ENCODE measurements at places on chromosomes 3 and 15.

DNA sequence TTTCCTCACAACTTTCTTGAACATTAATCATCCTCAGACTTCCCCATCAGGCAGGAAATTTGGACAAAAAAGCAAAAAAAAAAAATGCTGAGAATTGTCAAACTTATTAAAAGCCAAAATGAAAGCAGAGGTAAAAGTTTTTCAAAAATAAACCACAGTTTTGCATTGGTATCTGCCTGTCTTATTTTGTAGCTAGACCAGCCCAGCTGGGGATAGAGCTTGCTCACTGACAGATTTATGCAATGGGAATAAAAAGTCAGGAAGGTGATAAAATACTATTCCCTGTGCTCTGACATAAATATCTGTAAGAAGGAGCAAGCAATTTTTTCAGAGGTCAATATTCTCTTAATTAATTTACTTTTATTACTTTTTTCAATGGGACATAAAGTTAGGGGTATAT, 1006.7 kb upstream of the ALCAM start:
- no peak for DNase-seq

- DNase-seq, result peak; percentile 51
Observed at GRCh38 chr15:85858586-85859375, 64.1 kb upstream of the KLHL25 start.

- DNase-seq, result no peak
Observed at GRCh38 chr15:81178365-81178764, 18.3 kb upstream of the IL16 start.

DNA sequence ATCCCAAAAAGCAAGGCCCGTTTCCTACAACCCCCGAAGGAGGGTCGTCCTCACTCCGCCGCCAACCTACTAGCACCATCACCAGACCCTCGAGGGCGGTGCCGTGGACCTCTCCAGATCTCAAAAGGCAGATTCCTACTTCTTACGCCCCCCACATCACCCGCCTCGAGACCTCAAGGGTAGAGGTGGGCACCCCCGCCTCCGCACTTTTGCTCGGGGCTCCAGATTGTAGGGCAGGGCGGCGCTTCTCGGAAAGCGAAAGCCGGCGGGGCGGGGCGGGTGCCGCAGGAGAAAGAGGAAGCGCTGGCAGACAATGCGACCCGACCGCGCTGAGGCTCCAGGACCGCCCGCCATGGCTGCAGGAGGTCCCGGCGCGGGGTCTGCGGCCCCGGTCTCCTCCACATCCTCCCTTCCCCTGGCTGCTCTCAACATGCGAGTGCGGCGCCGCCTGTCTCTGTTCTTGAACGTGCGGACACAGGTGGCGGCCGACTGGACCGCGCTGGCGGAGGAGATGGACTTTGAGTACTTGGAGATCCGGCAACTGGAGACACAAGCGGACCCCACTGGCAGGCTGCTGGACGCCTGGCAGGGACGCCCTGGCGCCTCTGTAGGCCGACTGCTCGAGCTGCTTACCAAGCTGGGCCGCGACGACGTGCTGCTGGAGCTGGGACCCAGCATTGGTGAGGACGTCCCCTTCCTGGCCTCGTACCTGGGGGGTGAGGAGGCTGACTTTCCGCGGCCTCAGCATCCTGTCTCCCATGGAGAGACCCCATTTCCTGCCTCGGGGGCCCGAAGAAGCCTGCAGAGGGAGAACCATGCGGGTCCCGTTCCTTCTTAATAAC, at the start of gene MYD88:
Gene MYD88 (plus strand): TSS at position 313 of the 842 bp plus-strand sequence. CDS start 40 bp downstream, at position 353.
- DNase-seq, result no peak

- DNase-seq, result no peak
Observed at GRCh38 chr3:77042343-77042742, 2.4 kb downstream of the ROBO2 start.

DNA sequence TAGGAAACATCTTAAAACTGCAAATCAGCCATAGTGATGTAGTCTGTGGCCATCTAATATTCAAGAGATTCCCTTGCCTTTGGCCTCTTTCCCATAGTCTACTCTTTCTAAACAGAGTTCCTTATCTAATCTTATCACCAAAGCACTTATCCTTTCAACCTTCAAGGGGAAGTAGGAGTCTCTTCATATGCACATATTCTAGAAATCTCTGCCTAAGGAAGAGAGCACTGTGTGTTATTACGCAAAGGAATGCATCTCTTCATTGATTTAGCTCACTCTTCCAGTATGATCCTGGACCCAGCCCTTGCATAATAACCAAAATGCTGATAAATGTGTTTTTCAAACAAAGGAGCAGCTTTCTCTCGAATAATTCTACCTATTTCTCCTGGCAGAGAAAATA, 253.7 kb upstream of the TPRG1 start:
- no peak for DNase-seq

- DNase-seq, result no peak
Observed at GRCh38 chr3:153043729-153044328, 118.2 kb upstream of the RAP2B start.

DNA sequence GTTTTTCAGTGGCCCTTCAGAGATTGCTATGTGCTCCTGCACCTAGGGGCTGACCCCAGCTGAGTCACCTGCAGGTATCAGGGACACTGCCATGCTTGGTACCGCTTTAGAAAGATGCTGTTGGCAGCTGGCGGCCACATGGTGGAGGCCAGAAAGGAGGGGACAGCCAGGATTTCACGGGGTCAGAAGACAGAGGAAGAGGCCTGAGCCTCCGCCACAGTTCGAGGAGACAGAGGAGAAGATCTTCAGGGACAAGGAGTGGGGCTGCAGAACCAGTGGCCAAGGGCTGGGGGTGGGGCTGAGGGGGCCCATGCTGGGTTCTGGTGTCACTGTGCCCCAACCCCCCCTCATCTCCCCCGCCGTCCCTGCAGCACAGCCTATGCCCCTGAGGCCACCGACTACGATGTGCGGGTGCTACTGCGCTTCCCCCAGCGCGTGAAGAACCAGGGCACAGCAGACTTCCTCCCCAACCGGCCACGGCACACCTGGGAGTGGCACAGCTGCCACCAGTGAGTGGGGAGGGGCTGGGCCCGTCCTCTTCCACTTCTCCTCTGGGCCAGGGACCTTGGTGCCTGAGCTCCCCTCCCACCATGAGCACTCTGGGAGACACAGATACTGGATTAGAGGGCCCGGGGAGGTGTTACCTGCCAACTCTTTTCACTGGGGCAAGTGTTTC, 19.9 kb downstream of the LOXL1 start:
- DNase-seq, result no peak

DNA sequence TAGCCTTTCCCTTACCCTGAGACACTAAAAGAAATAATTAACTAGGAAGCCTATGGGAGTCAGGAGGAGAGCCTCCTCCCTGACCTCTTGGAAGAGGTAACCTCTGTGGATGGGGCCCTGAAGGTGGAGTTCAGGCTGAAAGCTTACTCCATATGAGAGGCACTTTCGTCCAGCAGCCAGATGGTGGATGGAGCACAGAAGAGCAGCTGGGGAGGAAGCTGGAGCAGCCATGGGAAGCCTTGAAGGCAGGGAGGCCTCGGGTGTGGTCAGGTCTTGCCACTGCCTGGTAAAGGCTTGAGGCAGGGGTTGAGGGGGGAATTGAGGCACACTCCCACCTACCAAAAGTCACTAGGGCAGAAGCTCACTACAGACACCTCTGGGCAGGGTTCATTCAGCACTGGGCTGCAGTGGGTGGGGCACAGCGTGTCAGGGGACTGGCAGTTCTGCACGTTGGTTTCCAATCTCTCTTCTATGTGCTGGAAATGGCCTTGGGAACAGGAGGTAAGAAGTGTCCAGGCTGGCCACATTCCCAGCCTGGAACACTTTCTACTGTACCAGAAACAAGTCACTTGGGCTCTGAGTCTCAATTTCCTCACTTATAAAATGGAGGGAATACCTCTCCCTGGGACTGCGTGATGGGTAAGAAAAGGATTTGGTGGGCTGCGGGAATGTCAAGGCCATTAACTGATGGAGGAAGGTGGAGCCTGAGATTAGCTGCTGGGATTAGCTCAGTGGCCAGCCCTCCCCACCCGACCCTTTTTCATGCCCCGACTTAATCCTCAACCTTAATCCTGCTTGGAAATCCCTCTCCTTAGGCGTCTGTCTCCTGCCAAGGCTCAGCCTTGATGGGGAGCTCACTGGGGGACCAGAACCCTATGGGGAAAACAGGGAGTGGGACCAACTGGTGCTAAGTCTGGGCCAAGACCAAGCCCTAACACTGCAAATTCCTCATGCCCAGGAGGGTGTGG, 5.4 kb downstream of the PCBP4 start:
- DNase-seq, result no peak

DNA sequence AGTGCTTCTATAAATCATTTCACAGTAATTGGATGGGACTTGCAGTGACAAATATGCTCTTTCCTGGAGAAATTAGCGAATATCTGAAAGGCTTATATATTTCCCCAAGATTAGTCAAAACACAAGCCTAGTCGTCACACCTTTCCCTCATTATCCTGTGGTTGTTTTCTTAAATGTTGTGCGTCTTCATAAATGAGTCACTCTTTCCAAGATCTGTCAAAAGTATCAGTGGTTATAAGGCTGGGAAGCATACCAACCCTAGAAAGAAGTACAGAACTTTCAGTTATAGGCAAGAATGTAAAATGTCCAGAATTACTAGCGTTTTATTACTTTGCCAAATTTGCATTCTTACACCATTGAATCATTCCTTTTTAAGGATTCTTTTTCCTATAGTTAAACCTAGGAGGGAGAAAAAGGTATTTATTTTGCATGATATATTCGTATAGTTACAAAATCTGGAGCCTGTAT, 33.6 kb downstream of the TMEM212 start:
- DNase-seq, result no peak

DNA sequence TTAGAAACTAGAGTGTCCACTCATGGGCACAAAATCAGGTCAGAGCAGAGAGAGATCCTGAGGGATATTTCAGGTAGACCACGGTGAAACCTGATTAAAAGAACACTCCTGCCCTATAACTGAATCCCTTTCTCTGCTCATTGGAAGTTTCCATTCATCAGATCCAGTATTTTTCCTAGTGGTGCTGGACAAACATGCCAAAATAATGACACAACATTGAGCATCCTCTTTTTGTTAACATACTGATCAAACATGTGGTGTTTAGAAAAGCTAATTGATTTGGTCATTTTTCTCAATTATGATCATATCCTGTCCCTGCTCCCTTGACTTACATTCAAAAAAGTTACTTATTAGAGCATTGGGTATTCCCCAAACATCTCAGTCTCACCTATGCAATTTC, 27.2 kb downstream of the PTX3 start:
- no peak for DNase-seq

GRCh38 chr3:193556841-193557240, 2.1 kb upstream of the ATP13A4 start:
- no peak for DNase-seq

DNA sequence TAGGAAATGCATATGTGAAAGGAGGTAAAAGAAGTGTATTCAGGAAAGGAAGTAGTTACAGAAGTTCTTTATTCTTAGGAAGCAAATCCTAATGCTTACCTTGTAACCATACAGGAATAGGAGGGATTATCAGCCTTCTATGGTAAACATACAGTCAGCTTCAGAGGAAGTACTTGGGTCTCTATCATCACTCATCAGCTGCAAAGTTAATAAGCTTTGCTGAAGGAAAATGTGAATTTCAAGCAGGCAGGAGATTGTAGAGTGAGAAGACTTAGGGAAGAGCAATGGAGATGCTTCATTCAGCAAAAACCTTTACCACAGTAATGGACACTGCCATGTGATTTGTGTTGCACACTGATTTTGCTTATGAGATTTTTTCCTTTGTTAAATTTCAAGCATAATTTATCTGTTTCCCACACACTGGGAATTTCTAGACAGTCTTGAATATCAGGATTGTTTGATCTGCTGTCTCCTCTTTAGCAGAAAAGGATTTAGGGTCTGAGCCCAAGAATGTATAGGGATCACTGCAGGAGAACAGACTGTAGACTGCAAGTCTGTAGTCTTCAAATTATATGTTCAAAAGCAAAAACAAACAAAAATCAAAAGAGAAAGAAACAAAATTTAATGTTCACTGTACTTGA, 150.8 kb downstream of the ZNF609 start:
- DNase-seq, result no peak

DNA sequence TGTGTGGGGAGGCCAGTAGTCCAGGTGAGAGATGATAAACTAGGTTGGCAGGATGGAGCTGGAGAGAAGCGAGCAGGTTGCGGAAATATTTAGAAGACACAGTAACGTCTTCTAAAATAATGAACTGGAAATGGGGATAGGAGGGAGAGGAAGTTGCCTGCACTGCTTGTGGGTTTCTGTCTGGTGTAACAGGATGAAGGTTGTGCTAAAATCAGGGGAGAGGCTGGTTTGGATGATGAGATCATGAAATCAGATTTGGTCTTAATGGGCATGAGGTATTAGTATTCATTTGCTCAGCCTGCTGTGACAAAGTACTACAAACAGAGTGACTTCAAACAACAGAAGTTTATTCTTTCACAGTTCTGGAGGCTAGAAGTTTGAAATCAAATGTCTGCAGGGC, 32.1 kb upstream of the TNFAIP8L3 start:
- DNase-seq, result no peak

DNA sequence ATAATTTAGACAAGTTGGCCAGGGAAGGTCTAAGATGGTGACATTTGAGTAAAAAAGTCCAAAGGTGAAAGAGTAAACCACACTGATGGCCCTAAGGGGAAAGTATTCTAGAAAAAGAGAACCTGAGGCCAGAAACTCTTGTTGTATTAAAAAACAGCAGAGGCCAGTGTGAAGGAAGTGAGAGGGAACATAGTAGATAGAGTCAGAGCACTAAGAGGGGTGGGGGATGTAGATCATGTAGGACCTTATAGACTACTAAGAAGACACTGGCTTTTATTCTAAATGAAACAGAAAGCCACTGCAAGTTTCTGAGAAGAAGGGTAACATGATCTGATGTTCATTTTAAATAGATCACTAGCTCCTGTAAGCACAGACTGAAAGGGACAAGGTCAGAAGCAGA, 14.5 kb downstream of the POLQ start:
- no peak for DNase-seq

GRCh38 chr3:60594025-60594424, 657.2 kb downstream of the FHIT start:
- DNase-seq, result no peak

GRCh38 chr15:75791337-75791713, 51.9 kb upstream of the UBE2Q2 start:
- DNase-seq, result no peak

- no peak for DNase-seq
Observed at GRCh38 chr3:3071136-3071535, 39.0 kb downstream of the IL5RA start.

DNA sequence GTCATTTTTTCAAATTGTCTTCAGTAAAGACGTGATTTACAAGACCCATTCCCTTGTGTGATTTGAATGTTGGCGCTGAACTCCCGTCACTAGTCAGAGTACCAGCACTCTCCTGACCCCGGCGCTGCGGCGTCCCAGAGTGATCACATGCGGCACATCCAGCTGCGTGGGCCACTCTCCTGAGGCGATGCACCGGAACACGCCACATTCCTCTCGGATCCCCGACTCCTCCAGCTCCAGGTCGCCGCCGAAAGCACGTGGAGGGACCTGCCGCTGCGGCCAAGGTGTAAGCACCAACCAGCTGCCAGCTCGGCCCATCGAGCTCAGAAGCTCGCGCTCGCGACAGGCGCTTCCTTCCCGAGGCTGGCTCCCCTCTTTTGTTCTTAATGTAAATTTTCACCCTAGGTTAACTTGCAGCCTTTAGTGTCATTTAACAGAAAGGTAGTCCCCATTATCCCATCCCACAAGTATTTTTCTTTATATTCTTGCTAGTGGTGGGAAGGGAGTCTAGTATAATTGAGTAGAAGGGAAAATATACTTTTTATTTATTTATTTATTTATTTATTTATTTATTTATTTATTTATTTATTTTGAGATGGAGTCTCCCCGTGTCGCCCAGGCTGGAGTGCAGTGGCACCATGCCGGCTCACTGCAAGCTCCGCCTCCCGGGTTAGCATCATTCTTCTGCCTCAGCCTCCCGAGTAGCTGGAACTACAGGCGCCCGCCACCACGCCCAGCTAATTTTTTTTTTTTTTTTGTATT, 61.7 kb upstream of the VGLL3 start:
- DNase-seq, result no peak

- no peak for DNase-seq
Observed at GRCh38 chr3:98563661-98564281, 29.6 kb downstream of the CPOX start.
